ENCODE measurements at places on chromosomes 13 and 19.

DNA sequence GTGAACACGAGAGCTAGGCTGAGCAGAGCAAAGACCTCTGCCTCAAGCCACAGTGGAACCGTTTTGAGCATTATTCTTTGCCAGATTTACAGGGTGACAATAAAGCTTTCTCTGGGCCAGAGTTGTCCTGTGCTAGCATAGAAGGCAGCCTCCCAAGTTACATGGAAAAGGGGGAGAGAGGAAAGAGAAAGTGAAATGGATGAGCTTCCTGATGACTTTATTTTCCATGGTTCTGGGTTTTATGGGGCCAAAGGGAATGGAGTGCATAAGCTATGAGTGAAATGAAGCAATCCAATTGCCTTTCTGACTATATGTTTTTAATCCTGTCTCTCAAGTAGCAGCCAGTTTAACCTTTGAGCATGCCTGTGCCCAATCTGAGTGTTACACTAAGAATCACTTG lies 428.4 kb downstream of the COG6 start:
- DNase-seq = no peak

DNA sequence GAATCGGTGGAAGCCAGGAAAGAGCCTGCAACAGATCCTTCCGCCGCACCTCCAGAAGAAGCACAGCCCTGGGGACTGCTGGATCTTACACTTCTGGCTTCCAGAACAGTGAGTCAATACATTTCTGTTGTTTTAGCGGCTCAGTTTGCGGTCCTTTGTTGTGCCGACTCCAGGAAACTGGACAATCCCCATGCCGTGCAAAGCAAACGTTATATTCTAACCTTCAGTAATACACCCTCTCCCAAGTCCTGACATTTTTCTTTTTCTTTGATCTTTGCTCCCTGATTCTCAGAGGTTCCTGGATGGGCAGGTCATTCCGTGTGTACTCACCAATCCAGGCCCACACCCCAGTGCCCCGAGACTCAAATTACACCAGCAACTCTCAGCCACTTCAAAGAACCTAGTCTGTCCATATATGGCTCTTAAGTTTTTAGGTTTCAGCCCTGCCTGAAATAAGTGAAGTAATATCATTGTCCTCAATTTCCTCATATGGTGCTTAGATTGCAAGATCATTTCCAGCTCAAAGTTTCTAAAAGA lies 387.1 kb upstream of the SGCG start:
- no peak for DNase-seq

DNA sequence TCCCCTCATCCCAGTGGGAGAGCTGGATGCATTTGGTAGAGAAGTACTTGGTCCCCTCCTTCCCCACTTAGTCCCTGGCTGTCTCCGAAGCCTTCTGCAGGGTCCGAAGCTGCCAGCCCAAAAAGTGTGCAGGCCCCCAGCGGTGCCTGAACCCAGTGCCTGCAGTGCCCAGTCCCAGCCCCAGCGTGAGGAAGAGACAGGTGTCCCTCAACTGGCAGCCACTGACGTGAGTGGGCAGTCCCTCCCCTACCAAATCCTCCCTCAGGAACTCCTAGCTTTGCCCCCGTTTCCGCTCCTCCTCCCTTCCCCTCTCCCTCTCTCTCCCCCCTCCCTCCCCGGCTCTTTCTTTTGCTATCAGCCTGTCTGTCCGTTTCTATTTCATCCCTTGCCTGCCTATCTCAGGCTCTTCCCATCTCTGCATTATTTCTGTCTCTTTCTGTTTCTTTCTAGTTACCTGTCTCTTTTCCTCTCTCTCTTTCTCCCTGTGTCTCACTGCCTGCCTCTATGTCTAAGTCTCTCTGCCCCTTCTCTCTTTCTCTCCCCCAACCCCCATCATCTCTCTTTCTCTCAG lies 1.8 kb upstream of the LTBP4 start:
- DNase-seq = no peak

GRCh38 chr13:114275304-114275703 lies 6.1 kb upstream of the UPF3A start:
- DNase-seq = no peak

DNA sequence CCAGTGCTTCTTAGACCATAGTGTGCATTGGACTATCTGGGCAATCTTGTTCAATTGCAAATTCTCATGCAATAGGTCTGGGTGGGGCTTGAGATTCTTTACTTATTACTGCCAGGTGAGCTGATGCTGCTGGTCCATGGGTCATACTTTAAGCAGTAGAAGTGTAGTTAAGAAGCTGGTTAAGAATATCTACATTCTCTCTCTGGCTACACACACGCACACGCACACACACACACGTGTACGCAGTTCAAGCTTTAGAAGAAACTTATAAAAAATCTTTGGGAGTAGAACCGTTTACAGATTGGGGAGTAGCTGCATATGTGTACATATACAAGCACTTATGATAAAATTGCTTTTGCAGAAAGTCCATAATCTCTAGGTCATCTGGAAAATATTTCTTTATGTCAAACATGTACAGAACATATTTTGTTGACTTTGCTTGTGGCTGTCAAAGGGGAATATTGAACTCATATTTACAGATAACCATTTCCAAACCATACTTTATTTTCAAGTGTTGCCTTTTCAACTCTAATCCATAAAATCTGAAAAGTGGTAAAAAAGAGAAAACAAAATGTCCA lies 99.7 kb downstream of the GPC6 start:
- no peak for DNase-seq

DNA sequence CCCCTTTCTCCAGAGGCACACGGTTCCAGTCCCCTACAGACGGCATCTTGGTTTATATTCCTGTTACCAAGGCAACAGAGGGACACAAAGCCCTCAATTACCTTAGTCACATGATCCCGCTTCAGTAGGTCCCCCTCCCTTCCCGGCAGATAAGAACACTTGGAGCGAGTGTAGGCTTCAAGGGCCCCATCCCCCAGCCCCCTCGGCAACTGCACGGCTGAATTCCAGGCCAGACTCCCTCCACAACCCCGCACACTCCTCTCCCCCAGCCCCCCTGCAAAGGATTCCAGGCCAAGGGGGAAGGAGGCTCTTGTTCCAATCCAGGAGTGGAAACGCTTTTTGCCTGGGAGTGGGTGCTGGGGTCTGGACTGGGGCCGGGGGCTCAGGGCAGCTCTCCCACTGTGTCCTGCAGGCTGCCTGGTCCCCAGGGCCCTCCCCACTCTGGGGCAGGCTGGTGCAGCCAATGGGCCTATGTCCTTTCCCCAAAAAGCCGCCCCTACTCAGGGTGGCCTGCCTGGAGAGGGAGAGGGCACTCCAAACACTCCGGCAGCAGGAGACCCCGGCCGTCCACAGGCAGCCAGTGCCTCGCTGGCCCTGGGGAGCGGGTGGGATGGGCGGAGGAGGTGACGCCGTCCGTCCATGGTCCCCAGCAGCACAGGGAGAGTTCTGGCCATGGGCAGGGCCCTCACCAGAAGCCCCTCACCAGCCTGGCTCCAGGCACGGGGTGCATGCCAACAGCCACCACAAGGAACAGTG lies 62.6 kb downstream of the MLLT1 start:
- no peak for DNase-seq

- no peak for DNase-seq
Measured at GRCh38 chr19:57245959-57246358, 5.5 kb downstream of the ZNF805 start.

DNA sequence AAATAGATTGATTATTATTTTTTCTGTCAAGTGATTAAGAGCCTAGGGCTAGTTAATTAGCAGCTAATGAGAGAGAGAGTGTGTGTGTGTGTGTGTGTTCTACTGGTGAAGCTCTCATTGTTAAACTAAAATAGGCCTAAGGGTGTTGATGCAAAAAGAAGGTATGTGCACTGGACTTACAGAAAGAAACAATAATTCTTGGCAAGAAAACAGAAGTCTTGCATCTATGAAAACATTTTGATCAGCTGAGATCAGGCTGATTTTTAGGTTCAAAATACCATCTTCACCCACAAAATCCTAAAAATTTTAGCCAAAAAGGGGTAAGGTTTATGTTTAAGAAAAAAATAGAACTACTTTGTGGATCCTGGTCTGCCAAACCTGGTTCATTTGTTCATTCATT lies 106.5 kb downstream of the POSTN start:
- DNase-seq = no peak

- no peak for DNase-seq
Measured at GRCh38 chr13:80121038-80121437, 219.9 kb downstream of the SPRY2 start.

GRCh38 chr13:28058866-28059613 lies 41.3 kb downstream of the FLT3 start:
- DNase-seq = peak; percentile 2

DNA sequence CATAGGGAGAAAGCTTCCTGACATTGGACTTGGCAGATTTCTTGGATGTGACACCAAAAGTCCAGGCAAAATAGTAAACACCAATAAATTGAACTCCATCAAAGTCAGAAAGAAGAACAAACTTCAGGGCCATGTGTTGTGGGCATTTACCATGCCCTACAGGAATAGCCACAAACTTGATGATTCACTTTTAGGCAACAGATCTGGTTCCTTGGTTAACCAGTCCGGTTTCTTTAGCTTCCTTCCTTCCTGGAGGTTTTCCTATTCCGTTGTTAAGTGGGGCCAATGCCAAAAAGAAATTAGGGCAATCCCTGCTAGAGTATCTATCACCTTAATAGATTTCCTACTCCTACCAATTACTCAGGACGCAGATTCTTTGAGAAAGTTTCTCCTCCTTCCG lies 25.2 kb downstream of the IGFL1 start:
- DNase-seq = no peak

DNA sequence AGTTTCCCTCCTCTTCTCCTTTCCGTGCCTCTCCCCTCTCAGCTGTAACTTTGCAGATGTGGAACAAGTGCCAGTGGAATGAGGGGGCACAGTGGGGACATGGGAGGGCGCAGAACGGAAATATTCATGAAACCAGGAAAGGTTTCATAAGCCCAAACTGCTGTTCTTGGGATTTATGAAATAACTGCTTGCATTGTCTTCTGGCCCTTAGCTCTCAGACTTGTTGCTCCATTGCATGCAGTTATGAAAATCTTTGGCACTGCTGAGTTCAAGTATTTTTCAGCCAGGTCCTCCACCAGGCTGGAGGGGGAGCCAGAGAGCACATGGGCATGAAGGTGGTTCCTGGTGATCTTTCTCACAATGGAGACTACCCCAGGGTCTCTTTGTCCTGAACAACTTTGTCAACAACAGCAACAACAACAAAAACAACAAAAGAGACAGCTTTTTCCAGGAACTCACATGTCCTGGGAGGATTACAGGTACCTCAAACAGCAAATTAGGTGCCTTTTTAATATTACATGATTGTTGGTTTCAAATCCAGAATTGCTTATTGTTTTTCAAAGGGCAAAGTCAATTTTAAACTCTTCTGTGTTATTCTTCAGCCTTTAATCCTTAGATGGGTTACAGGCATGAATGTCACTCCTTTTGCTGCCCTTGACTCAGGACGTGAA lies 1.5 kb downstream of the RGCC start:
- DNase-seq = no peak

GRCh38 chr13:28488376-28489005 lies 6.4 kb downstream of the FLT1 start:
- no peak for DNase-seq

DNA sequence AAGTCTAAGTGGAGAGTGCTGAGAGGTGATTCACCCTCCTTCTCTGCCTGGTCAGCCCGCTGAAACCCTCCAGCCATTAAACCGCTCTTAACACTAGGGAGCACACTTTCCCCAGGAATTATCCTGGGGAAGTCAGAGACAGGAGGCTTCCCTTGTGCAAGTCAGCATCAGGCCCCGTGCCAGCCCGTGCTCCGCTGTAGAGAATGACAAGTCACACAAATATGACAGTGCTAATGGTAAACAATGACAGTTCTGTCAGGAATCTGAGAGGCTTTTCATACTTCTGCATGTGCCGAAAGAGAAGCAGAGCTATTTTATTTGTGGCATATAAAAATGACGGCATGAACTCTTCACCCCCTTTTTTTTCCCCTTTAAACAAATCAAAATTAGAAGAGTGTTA lies 816.9 kb upstream of the SLC10A2 start:
- DNase-seq = no peak

- DNase-seq = no peak
Measured at GRCh38 chr13:112908342-112908741, 60.7 kb upstream of the MCF2L start.

- DNase-seq = no peak
Measured at GRCh38 chr13:24627946-24628345, 52.3 kb upstream of the ATP12A start.

DNA sequence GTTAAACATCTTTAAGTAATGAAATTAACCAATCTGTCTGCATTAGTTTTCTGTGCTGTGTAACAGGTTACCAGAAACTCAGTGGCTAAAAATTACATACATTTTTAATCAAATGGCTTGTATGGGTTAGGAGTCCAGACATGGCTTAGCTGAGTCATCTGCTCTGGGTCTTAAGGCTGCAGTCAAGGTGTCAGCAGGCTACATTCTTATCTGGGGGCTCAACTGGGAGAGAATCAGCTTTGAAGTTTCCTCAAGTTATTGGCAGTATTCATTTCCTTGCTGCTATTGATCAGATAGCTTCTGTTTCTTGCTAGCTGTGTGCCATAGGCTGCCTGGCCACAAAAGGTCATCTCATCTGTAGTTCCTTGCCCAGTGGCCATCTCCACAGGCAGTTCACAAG lies 1163.0 kb downstream of the DIAPH3 start:
- DNase-seq = no peak

- no peak for DNase-seq
Measured at GRCh38 chr19:311813-312261, 20.6 kb upstream of the PLPP2 start.

GRCh38 chr19:21487969-21488368 lies 17.4 kb upstream of the ZNF429 start:
- no peak for DNase-seq

DNA sequence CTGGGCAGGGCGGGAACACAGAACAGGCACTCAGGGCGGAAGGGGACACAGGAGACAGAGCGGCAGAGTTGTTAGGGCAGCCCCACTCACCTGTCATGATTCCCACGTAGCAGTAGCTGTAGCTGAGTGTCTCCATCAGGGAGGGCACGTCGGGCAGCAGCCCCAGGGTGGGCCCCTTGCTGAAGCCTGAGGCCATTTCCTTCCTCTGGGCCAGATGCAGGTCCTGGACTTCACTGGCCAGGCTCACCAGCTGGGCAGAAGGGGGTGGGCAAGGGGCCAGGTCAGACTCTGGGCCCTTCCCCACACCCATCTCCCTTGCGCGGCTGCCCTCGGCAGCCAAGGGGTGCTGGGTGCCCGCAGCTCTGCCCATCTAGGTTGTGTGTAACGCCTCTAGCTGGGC lies 5.9 kb downstream of the MBOAT7 start:
- DNase-seq = no peak

GRCh38 chr13:46296115-46296822 lies 84.5 kb downstream of the LRRC63 start:
- no peak for DNase-seq

- DNase-seq = no peak
Measured at GRCh38 chr19:16585808-16586476, 13.7 kb upstream of the SLC35E1 start.

- DNase-seq = no peak
Measured at GRCh38 chr19:46113726-46114125, 10.8 kb downstream of the IGFL3 start.

- DNase-seq = no peak
Measured at GRCh38 chr13:44719857-44720671, 143.9 kb upstream of the TSC22D1 start.

DNA sequence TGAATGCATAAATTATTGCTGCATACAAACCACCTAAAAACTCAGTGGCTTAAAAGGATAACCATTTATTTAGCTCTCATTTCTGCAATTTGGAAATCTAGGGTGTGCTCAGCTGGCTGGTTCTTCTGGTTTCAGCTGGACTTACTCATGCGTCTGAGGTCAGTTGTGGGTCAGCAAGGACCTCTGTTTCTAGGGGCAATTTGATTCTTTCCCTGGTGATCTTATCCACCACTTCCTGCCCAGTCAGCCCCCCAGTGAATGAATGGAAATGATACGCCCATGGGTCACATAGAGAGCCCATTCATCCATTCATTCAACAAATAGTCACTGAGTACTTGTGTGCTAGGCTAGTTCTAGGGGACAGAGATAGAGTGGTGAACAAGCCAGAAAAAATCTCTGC lies 9.9 kb downstream of the FXYD5 start:
- DNase-seq = no peak
